Naive thymus-derived CD4-positive, alpha-beta T cell (primary cell): ENCODE measurements at places on chromosomes 7 and 10. TPM values are rescaled to one million over a fixed set of nuclear protein-coding genes. Genes with fewer than 3 reads are reported as not detected.
A peak's percentile ranks its signal among the peaks of the same experiment; 100 is the strongest.

DNA sequence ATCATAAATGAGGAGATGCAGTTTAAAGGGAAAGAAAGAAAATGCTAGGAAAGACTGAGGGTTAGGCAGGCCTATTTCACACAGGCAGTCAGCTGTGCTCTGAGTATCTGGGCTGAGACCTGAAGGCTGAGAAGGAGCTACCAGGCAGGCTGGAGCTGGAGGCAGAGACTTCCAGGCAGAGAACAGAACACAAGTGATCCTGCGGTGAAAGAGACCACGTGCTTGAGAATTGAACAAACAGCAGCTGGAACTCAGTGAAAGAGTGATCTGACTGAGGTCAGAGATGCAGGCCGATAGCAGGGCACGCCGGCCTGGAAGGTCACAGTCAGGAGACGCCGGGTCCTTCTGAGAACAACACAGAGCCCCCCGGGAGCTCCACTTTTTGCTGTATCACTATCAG, 147.8 kb downstream of the ADAM12 start:
- no peak overlapping the region for H3K4me3 ChIP-seq
- DNase-seq: no peak
- no peaks in the 10 kb centered on the region for H3K27me3 ChIP-seq
- H3K36me3 ChIP-seq: no peaks in the 10 kb centered on the region

- no peak for DNase-seq
- H3K27ac ChIP-seq: no peak overlapping the region
- H3K4me1 ChIP-seq: no peaks in the 10 kb centered on the region
- H3K36me3 ChIP-seq: no peaks in the 10 kb centered on the region
Measured at GRCh38 chr10:93143281-93143680, 69.6 kb downstream of the CYP26A1 start.

DNA sequence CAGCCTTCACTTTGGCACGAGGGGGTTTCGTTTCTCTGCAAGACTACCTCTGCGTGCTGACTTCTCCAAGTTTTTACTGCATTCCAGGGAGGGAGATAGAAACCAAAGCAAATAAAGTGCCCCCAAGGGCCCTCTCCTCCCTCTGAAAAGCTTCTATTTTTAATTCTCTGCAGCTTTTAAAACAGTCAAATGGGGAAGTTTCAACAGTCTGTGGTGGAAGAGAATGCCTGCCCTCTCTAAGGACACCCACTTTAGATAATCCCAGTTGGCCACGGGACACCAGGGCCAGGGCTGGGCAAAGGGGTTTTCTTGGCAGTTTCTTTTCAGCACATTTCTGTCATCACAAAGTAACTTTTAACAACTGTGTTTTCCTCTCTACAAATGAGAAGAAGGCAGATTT, 386.7 kb upstream of the NPVF start:
- H3K4me1 ChIP-seq: peaks cover 40% of the 10 kb centered on the region
- H3K36me3 ChIP-seq: no peaks in the 10 kb centered on the region
- H3K4me3 ChIP-seq: no peak overlapping the region
- no peak overlapping the region for H3K27ac ChIP-seq
- H3K27me3 ChIP-seq: no peaks in the 10 kb centered on the region

DNA sequence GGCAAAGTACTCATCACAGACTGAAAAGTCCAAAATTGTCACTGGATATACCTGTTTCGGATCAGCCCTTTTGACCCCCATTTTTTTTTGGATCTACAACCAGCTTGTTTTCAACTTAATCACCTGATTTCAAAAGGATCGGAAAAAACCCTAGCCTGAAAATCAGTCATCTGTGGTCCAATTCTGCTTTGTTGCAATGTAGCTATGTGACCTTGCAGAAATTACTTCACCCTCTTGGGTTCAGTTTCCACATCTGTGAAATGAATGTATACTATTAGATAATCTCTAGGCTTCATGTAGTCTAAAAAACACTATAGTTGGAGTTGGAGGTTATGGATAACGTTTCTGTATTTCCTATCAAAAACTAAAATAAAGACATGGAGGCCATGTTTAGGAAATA, 37.1 kb downstream of the STEAP4 start:
- H3K4me3 ChIP-seq: no peak overlapping the region
- H3K27me3 ChIP-seq: no peaks in the 10 kb centered on the region
- H3K4me1 ChIP-seq: no peaks in the 10 kb centered on the region
- no peaks in the 10 kb centered on the region for H3K36me3 ChIP-seq

DNA sequence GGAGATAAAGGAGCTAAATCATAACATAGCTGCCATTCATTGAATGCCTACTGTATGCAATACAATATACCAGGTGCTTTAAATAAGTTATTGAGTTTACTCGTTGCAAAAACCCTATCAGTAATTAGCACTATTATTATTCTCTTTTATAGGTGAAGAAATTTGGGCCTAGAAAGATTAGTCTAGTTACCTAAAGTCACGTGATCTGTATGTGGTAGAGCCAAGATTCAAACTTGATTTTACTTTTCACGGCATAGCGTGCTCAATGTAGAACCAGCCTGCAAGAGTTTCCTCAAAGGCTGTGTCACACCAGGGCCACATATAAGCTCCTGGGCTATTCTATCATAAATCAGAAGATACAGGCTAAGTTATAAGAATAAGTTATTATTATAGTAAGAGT, 439.9 kb downstream of the GFRA1 start:
- no peaks in the 10 kb centered on the region for H3K36me3 ChIP-seq
- no peaks in the 10 kb centered on the region for H3K27me3 ChIP-seq
- H3K4me1 ChIP-seq: no peaks in the 10 kb centered on the region
- H3K4me3 ChIP-seq: no peak overlapping the region

GRCh38 chr7:29400437-29400836, 163.2 kb upstream of the PRR15 start:
- H3K36me3 ChIP-seq: no peaks in the 10 kb centered on the region
- H3K4me1 ChIP-seq: no peaks in the 10 kb centered on the region
- no peak overlapping the region for H3K4me3 ChIP-seq
- no peak overlapping the region for H3K27ac ChIP-seq
- no peak for DNase-seq

- H3K27ac ChIP-seq: no peak overlapping the region
- H3K36me3 ChIP-seq: no peaks in the 10 kb centered on the region
- H3K27me3 ChIP-seq: no peaks in the 10 kb centered on the region
- DNase-seq: no peak
- H3K4me1 ChIP-seq: no peaks in the 10 kb centered on the region
Measured at GRCh38 chr10:31820778-31821369, 107.8 kb downstream of the ARHGAP12 start.

The SPDYE18 gene
- 1.6 TPM for total RNA-seq

The SLC35G1 gene
- 6.7 TPM for total RNA-seq

DNA sequence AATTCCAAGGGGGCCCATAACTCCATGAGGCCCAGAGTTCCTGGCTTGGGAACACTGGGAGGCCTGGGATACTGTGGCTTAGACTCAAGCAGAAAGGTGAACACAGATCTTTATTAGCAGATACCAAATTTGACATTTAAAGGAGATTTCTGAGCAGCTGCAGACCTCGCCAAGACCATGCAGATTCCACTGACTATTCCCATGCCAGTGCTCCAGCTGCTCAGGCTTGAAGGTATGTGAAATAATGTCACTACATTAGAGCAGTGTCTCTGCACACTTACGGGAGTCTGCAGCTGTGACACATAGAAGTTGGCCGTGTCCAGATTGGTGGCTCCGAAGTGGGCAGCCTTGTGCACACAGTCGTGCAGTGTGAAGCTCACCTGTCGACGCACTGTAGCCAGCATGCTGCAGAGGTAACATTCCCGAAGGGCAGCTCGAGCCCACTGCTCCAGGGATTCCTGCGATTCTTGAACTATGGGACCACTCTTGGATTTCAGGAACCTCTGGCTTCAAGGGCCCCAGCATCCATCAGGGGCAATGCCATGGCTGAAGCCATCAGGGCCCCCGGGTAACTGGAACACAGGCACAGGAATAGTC, 46.1 kb downstream of the SEPTIN7 start:
- H3K4me3 ChIP-seq: no peak overlapping the region
- H3K27ac ChIP-seq: no peak overlapping the region
- no peak for DNase-seq
- H3K27me3 ChIP-seq: no peaks in the 10 kb centered on the region

GRCh38 chr7:67809586-67809985, 813.0 kb downstream of the TYW1 start:
- no peak overlapping the region for H3K4me3 ChIP-seq
- H3K36me3 ChIP-seq: no peaks in the 10 kb centered on the region
- no peak for DNase-seq
- no peak overlapping the region for H3K27ac ChIP-seq
- no peaks in the 10 kb centered on the region for H3K4me1 ChIP-seq

The FAM25G gene
- total RNA-seq: not detected

DNA sequence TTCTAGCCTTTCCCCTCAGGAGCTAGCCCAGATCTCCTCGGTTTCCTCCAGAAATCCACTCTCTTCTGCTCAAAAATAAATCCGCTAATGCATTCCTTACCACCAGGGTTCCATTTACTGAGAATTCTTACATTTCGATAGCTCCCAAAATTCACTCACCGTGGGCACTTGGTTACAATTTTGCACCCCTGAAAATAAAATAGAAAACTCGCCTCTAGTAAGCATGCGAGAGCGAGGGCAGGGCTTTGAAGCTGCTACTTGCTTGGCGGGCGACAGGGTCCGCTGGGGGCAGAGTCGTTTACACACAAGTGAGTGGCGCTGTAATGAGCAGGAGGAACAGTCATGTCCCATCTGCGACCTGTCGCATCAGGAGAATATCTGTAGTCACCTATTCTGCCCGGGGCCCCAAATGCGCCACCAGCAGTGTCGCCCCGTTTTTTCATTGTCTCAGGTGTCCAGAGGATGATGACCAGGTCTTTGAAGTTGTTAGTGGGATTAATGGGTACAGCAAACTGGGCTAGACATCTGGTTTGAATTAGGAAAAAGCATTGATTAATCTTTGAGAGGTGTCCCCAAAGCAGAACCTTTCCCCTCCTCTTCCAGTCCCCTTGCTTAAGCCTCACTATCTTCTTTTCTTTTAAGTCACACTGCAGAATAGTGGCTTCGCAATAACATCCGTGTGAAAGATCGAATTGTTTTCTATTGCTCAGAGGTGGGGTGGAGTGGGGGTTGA, 1.2 kb upstream of the MEOX2 start:
- H3K4me3 ChIP-seq: no peak overlapping the region
- H3K36me3 ChIP-seq: no peaks in the 10 kb centered on the region
- no peak for DNase-seq

The ANKRD1 gene
- total RNA-seq: not detected

The PRRT4 gene
- 0.51 TPM for total RNA-seq

The EPDR1 gene
- total RNA-seq: 0.81 TPM

DNA sequence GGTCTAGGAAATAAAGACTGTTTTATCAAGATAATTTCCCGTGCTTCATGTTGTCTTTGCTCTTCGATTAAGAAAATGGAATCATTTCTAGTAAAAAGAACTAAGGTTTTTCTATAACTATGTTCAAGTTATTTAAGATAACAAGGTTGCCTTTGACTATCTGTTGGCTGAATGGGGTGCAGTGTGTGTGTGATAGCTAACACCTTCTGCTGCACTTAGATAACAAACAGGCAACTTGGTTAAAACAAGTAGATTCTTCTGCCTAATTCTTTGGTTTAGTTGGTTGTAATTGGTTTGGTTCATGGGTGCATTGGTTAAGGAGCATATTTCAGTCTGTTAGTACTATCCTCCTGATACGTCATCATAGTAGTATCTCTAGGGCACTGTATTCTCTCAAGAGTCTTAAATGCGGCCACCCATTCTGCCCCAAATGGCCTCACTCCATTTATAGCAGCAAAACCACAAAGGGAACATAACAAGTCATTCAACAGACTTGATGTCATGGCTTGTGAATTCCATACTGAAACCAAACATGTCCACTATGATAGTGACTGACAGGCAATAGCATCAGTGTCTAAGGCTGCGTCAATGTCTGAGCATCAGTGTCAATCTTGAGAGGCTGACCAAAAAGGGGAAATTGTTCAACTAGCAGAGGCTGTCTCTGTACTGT, 55.7 kb downstream of the CCDC3 start:
- H3K4me3 ChIP-seq: no peak overlapping the region
- H3K4me1 ChIP-seq: no peaks in the 10 kb centered on the region
- no peaks in the 10 kb centered on the region for H3K36me3 ChIP-seq
- H3K27ac ChIP-seq: no peak overlapping the region
- no peaks in the 10 kb centered on the region for H3K27me3 ChIP-seq
- no peak for DNase-seq

GRCh38 chr7:130667593-130668257, 823 bp downstream of the COPG2 start:
- no peaks in the 10 kb centered on the region for H3K4me1 ChIP-seq
- DNase-seq: no peak
- H3K4me3 ChIP-seq: peak overlapping the region; percentile 64
- H3K36me3 ChIP-seq: no peaks in the 10 kb centered on the region
- H3K27ac ChIP-seq: peak overlapping the region; percentile 70

DNA sequence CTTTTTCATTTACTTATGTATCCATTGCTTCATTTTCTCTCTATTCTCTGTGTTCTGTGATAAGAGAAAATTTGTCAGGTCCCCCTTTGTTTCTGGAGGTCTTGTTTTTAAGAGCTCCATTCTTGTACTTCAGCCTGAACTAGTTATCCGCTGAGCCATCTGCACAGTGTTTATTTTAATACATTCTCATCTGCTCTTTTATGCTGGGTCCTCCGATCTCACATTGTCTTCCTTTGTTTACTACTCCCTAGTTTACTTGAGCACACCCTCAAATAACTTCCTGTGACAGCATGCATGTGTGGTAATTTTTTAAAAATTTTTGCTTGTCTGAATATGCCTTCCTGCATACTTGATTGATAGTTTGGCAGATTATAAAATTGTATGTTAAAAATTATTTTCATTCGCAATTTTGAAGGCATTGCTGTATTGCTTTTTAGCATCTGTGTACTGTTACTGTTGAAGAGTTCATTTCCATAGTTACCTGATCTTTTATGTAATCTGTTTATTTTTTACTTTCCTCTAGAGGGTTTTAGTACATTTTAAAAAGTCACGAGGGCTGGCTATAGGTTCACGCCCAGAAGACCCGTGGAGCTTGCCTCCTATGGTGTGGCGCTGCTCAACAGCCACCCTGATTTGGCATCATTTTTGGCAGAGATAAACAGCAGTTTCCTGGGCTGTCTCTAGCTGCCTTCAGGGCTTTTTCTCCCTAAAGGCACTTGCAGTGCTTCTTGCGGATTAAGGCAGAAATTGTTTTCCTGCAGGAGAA, 31.9 kb downstream of the RSBN1L start:
- peak; percentile 48 for DNase-seq
- peak overlapping the region; percentile 53 for H3K27ac ChIP-seq
- H3K4me1 ChIP-seq: peaks cover 20% of the 10 kb centered on the region
- H3K27me3 ChIP-seq: no peaks in the 10 kb centered on the region

DNA sequence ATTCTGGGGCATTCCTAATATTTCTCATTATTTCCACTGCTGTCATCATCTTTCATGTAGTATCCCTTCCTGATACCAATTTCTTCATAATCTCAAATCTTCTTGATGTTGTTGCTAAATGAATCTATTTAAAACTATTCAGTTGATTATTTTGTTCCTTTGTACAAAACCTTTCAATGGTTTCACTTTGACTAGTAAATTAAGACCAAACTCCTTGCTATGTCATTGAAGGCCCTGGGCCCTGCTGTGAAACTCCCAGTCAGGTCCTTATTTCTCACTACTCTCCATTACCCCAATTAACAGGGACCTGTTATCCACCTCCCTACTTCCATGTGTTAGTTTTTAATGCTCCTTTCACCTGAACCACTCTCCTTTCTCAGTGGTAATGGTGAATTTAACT, 97.0 kb downstream of the CTTNBP2 start:
- H3K27ac ChIP-seq: no peak overlapping the region
- no peaks in the 10 kb centered on the region for H3K4me1 ChIP-seq
- no peak overlapping the region for H3K4me3 ChIP-seq
- H3K27me3 ChIP-seq: no peaks in the 10 kb centered on the region
- no peak for DNase-seq
- no peaks in the 10 kb centered on the region for H3K36me3 ChIP-seq
